Activated CD8-positive, alpha-beta memory T cell treated with anti-CD3 and anti-CD28 coated beads, Interleukin-2, amount 10 ng/mL, durations not matched to agents 7 days and 5 days (primary cell): ENCODE measurements at places on chromosomes 11 and 22. TPM values are rescaled to one million over a fixed set of nuclear protein-coding genes. Genes with fewer than 3 reads are reported as not detected.

Gene AQP11
- total RNA-seq, result 0.82 TPM

GRCh38 chr11:106493751-106494150, 416.3 kb downstream of the AASDHPPT start:
- H3K27me3 ChIP-seq, result no peaks in the 10 kb centered on the region
- H3K36me3 ChIP-seq, result no peaks in the 10 kb centered on the region
- H3K4me3 ChIP-seq, result no peak overlapping the region
- H3K27ac ChIP-seq, result no peak overlapping the region
- no peak for DNase-seq
- H3K4me1 ChIP-seq, result no peaks in the 10 kb centered on the region

Gene OR51B5
- not detected for total RNA-seq

DNA sequence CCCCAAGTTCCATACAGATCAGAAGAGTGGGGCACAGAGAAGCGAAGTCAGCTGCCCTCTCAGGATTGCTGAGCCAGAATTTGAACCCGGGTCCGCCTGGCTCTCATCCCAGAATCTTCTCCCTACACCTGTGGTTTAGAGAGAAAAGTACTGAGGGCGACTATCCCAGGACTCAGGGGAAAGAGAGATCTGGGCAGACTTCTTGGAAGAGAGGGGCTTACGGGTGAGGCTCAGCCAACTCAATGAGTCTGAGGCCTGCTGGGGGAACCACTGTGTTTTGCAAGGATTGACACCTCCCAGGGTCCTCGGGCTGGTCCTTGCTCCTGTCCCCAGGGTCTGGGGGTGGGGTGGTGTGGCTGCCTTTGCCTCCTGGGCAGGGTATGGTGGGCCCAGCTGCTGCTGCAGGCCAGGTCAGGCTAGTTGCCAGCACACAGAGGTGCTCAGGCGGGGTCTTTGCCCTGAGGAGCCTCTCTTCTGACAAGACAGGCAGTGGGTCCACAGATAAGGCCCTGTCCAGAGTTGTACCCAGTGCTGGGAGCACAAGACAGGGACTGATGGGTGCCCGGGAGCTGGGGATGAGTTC, 1.2 kb downstream of the CAPN5 start:
- no peak overlapping the region for H3K27ac ChIP-seq
- no peak for DNase-seq
- H3K4me3 ChIP-seq, result peak overlapping the region; percentile 41
- peaks cover 14% of the 10 kb centered on the region for H3K4me1 ChIP-seq

DNA sequence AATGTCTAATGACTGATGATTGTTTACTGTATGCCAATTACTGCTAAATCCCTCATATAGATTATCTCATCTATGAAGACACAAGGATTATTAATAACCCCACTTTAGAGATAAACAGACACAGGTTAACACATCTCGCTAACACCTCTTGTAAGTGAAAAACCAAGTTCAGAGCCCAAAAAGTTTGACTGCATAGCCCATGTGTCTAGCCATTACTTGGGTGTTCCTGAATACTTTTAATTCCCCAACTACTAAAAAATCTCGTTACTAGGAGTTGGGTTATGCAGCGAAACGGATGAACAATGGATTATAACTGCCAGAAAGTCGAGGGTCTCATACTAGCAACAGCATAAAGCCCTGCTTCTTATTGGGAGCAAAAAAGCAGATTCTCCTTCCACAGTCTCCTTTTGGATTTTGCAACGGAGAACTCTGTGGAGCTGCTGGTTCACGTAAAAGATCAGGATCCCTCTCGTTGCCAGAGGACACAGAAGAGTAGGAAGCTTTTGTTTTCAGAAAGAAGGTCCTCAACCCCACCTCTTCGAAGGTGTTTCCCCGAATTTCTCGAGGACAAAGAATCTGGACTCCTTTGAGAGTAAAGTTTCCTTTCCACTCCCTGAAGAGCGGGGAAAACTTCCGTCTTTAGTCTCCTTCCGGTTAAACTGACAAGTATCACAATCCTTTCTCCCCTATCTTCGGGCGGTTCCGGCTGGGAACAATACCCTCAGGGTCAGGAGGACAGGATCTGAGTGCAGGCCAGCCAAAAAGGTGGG, 979 bp downstream of the ZBED5 start:
- peak overlapping the region; percentile 98 for H3K4me3 ChIP-seq
- peaks cover 40% of the 10 kb centered on the region for H3K36me3 ChIP-seq
- no peak for DNase-seq

- H3K36me3 ChIP-seq, result no peaks in the 10 kb centered on the region
- peaks cover 50% of the 10 kb centered on the region for H3K27me3 ChIP-seq
- DNase-seq, result no peak
- H3K27ac ChIP-seq, result no peak overlapping the region
These were observed 897 bp downstream of the PNPLA5 start for GRCh38 chr22:43890901-43891331.

DNA sequence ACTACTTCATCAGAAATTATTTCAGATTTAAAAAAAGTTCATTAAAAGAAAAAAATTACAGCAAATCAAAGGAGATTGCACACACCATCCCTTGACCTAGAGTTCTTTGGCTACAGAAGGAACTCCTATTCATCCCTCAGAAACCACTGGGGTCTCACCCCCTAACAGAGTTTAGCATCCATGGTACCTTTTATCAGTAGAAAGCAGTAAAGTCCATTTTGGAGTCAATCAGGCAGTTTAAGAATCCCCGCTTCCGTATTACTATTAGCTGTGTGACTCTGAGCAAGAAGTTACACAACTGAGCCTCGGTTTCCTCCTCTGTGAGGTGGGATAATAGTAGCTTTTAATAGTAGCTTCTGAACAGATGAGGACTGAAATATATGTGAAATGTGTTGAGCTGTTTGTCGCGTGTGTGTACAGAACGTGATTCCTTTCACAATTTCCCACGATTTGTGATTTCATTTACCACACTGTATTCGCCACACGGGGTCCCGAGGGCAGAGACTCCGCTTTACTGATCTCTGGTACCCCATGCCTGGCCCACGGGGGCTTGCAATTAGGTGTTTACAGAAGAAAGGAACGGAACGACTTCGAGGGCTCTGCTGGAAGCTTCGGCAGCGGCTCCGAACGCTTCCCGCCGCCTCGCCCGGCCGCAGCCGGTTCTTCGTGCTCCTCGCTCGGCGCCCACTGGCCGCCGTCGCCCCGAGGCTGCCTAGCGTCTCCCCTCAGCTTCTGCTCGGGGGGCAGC, 72.5 kb upstream of the ZBED5 start:
- no peaks in the 10 kb centered on the region for H3K36me3 ChIP-seq
- peaks cover 48% of the 10 kb centered on the region for H3K27me3 ChIP-seq
- no peak overlapping the region for H3K27ac ChIP-seq
- peak overlapping the region; percentile 59 for H3K4me3 ChIP-seq

Gene HBG1
- not detected for total RNA-seq
